AG09319 (cell line): ENCODE measurements at places on chromosomes 7 and 10.
A peak's percentile ranks its signal among the peaks of the same experiment; 100 is the strongest.

DNA sequence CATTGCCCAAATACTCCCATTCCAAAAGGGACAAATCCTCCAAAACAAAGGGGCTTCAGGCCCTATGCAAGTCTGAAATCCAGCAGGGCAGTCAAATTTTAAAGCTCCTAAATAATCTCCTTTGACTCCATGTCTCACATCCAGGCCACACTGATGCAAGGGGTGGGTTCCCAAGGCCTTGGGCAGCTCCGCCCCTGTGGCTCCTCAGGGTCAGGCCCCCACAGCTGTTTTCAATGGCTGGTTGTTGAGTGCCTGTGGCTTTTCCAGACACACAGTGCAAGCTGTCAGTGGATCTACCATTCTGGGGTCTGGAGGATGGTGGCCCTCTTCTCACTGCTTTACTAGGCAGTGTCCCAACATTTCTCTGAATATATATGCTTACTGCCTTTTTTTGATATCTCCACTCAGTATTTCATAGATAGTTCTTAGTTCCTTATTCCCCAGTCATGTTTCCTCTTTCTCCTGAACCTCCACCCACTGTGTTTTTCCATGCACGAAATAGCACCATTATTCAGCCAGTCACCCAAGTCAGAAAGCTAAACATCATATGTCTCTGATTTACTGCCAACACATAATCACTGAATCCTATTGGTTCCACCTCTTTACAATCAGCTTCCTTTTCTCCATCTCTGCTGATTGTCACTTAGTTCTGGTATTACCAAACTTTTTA is 172.6 kb upstream of the CACNA2D1 start:
- DNase-seq: no peak

- no peak for DNase-seq
Observed at GRCh38 chr10:127875449-127875765, 17.3 kb downstream of the CLRN3 start.

DNA sequence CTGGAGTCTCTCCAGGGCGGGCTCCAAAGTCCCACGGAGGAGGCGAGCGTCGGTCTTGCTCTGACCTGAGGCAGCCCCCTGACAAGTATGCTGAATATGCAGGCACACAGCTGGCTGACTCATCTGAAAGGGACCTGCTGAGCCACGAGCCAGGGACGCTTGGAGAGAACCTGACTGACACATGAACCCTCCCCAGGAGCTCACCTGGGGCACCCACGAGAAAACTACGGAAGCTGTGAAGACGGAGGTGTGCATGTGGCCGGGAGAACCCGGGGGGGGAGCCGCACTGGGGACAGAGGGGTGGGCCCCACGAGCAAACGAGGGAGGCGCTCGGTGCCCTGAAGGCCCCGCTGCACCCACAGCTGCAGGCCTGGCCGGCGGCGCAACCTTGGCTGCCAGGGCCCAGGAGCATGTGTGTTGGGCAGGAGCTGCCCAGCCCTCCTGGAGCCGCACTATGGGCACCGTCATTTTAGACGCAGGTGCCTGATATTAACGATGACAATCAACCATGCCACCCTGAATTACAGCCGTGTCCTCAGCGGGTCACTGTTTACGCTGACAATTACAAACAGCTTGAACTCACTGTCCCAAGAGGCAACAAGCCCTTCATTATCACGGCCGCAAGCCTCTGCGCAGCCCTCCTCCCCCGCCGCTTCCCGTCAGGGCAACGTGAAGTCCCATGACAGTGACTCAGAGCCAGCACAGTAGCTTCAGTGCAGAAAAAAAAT is 64.7 kb downstream of the DIP2C start:
- no peak for DNase-seq

GRCh38 chr7:19964246-19964645 is 190.8 kb upstream of the TMEM196 start:
- peak; percentile 28 for DNase-seq

- no peak for DNase-seq
Observed at GRCh38 chr7:106281585-106282318, 3.0 kb downstream of the NAMPT start.
